ENCODE measurements at places on chromosomes 1 and 21.

DNA sequence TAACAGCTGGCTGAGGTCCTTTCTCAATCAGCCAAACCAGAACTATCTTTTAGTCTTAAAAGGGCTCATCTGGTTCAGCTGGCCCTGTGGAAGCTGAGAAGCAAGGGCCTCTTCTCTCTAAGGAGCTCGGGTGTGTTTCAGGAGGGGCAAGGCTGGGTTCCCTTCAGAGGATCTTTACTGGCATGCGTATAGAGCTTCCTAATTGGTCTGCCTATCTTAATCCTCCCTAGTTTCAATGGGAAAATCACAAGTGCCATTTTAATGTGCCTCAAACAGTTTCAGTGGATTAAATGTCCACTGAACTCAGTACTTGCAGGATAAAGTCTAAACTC lies 81.5 kb upstream of the LBR start:
- DNase-seq, result no peak
- no peaks in the 10 kb centered on the region for H3K4me1 ChIP-seq
- no peak overlapping the region for H3K27ac ChIP-seq
- H3K4me3 ChIP-seq, result no peak overlapping the region

DNA sequence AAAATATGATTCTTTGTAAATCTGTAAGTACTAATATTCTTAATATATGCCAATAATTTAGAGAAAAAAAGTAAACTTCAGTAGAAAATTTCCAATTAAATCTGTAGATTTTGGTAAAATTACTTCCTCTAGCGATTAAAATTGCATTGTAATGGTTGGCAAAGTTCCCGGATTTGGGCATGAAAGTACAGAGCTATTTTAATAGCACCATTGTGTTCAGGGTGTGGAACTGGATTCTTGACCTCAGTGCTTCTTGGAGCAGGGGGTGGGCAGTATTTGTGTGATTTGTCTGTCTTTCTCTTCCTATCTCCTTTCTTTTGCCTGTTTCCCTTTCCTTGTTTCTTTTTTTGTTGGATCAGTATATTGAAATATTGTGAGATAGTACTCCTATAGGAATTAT lies 72.1 kb downstream of the DNM3 start:
- no peaks in the 10 kb centered on the region for H3K36me3 ChIP-seq
- DNase-seq, result no peak
- H3K4me1 ChIP-seq, result no peaks in the 10 kb centered on the region
- no peaks in the 10 kb centered on the region for H3K27me3 ChIP-seq
- H3K27ac ChIP-seq, result no peak overlapping the region

GRCh38 chr1:11157867-11158266 lies 31.3 kb upstream of the ANGPTL7 start:
- H3K27me3 ChIP-seq, result no peaks in the 10 kb centered on the region
- H3K4me3 ChIP-seq, result no peak overlapping the region
- no peak for DNase-seq
- H3K27ac ChIP-seq, result no peak overlapping the region

DNA sequence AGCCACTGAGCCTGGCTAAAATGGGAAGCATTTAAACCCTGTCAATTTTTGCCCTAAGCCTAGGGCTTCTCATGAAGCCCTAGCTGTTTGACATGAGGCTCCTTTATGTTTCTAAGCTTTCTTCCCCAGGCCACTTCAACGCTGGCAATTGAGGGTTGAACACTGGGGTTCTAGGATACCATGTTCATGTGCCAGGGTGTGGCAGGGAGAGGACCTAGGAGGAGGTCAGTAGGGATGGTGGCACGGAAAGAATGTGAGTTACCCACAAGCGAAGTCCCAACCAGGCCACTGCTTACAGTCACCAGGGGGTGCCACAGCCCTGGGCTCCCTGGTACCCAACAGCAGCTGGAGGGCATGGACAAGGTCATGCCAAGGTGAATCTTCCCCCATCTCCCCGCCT lies 90.8 kb upstream of the AJAP1 start:
- no peak for DNase-seq
- no peak overlapping the region for H3K27ac ChIP-seq
- H3K27me3 ChIP-seq, result no peaks in the 10 kb centered on the region

DNA sequence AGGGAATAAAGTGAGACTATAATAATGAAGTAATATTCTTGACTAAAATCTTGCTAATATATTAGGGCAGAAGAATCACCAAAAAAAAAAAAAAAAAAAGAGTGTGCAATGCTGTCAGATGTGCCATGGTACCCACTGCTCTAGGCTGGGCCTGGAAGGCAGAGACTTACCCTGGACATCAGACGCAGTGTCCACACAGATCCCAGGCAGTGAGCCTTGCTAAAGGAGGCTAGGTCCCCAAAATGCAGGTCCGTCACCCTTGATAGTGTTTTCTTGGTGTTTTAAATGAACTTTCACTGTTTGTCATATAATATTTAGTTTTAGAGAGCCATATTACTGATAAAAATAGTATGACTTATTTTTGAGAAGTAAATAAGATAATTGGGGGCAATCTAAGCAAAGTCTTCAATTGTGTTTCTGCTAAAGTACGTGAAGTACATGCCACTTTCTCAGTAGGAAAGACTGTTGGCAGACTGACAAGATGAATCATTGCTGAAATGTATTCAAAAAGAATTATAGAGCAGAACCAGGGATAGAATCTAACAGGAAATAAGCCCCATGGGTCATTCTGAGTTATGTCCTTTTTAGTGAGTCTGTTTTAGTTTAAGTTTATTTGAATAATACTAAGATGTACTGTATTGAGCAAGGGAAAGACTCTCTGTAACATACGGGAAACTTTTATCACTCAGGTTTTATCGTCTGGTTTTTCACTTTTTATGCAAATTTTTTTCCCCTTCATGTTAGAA lies 74.6 kb upstream of the PDC start:
- no peak overlapping the region for H3K4me3 ChIP-seq
- no peaks in the 10 kb centered on the region for H3K27me3 ChIP-seq
- DNase-seq, result no peak
- no peaks in the 10 kb centered on the region for H3K36me3 ChIP-seq
- H3K27ac ChIP-seq, result no peak overlapping the region

DNA sequence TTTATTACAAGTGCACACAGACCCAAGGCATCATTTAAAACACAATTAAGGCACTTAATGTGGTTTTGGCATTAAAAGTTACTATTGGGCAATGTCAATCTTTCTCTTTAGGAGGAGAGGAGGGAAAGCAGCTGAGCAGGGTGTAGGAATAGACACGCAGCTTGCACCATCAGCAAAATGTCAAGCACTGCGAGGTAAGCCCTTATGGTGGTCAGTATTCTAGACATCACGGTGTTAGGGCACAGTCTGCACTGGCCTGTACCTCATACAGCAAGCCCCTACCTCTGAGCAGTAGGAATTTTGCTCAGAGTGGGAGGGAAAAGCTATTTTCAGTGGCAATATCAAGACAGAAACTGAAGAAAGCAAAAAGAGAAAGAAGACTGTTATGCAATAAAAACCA lies 62.0 kb upstream of the ESRRG start:
- no peaks in the 10 kb centered on the region for H3K27me3 ChIP-seq
- H3K27ac ChIP-seq, result no peak overlapping the region
- no peak for DNase-seq
- H3K4me3 ChIP-seq, result no peak overlapping the region
- H3K4me1 ChIP-seq, result no peaks in the 10 kb centered on the region
- no peaks in the 10 kb centered on the region for H3K36me3 ChIP-seq

GRCh38 chr1:171645553-171646248 lies 6.8 kb downstream of the MYOC start:
- no peak for DNase-seq
- H3K4me3 ChIP-seq, result no peak overlapping the region
- no peaks in the 10 kb centered on the region for H3K4me1 ChIP-seq
- no peak overlapping the region for H3K27ac ChIP-seq
- no peaks in the 10 kb centered on the region for H3K36me3 ChIP-seq
- H3K27me3 ChIP-seq, result no peaks in the 10 kb centered on the region

DNA sequence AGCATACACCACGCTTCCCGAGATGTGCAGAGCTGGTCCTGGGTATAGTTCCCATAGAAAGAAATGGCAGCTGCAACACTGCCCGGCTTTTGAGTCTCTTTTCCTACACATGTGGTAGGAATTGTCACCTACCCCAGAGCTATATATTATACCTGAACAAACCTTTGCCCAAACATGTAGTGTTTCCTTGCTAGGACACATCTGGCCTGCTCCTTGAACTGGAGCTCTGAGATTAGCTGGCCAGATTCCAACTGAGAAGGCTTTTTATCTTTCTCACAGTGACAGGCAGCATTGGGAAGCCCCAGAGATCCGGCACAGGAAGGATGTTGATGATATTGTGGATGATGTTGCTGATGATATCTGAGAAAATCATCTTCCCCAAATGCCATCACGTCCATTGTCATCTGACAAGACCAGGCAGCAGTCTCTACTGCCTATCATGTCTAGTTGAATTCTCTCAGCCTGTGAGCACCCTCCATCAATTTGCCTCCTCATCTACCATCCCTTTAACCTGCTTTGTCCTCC lies 115.0 kb upstream of the SMYD2 start:
- no peaks in the 10 kb centered on the region for H3K27me3 ChIP-seq
- H3K27ac ChIP-seq, result no peak overlapping the region
- no peaks in the 10 kb centered on the region for H3K4me1 ChIP-seq
- no peaks in the 10 kb centered on the region for H3K36me3 ChIP-seq
- DNase-seq, result no peak

DNA sequence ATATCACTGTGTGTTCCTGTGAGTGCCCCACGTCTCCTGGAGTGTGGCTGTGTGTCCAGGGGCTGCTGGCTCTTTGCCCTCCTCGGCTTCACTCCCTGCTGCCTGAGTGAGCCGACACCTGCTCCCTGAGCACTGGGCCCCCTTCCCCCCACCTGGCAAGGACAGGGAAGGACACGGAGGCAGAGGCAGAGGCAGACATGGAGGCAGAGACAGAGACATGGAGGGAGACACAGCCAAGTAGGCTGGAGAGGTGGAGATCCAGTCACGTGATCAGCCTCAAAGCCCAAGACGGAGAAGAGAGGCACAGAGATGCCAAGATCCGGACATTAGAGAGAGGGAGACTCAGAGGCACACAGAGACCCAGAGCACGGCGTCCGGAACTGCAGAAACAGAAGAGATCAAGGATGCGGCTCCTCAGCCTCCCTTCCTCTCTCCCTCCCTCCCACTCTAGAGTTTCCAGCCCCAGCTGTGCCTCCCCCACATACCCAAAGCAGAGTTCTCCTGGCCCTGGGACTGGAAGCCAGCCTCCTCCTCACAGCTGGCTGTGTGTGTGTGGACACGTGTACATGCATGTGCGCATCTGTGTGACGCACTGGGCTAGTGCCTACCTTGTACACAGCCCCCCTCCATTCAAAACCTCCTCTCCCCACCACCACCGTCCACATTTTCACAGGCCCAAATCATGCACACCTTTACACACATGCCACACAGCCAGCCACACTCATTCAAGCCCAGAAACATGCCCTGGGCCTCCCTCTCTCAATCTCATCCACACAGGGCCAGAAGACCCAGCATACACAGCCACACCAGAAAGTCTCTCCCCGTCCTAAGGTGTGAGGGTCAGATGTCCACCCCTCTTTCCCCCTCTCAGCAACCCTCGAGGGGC lies 39.1 kb upstream of the WASF2 start:
- H3K4me1 ChIP-seq, result peaks cover 46% of the 10 kb centered on the region
- peak overlapping the region; percentile 16 for H3K27ac ChIP-seq
- H3K4me3 ChIP-seq, result no peak overlapping the region
- no peak for DNase-seq
- H3K36me3 ChIP-seq, result no peaks in the 10 kb centered on the region

Data from CD8-positive, alpha-beta memory T cell (primary cell).